Activated naive CD8-positive, alpha-beta T cell treated with anti-CD3 and anti-CD28 coated beads, Interleukin-2, amount 50 U/mL, for 16 hours (primary cell): ENCODE measurements at places on chromosomes 5 and 9.

DNA sequence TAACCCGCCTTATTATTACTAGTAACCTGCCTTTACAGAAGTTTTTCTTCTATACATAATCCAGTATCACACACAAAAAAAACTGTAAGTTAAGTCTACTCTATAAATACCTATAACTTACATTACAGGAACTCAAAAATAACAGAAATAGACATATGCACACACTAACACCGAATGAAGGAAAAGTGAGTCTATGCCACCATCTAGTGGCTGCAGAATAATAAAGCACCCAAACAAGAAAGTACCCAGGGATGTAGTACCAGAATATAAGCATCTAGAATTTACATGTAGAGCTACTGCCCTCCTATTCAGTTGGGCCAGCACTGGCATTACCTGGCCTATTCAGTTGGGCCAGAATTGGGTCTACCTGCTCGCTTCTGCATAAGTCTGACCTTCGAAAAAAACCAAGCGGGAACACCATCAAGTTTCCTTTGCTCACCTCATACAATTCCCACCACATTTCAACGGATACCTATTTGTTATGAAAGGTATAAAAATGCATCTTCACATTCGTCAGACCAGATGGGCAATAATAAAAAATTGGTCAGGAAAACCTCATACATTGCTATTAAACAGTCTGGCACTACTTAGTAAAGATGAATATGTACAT is 4.0 kb upstream of the NIPSNAP3A start:
- no peak for DNase-seq

DNA sequence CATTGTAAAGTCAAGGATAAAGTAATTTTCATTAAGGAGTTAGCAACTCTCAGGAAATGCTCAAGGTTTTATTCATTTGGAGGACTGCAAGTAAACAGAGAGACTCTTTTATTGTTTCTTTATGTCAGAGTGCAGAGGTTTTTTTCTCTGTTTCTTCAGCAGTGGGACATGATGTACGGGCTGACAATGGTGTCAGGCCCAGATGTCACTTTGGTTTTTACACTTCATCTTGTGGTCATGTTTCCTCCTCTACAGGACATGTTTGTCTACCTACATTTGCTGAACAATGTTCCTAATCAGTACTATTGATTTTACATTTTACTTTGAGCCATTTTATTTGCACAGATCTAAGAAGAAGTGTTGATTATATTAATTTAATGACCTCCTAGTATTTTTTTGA is 72.8 kb upstream of the PARP8 start:
- DNase-seq = no peak

GRCh38 chr5:157718519-157718918 is 12.7 kb upstream of the THG1L start:
- no peak for DNase-seq

DNA sequence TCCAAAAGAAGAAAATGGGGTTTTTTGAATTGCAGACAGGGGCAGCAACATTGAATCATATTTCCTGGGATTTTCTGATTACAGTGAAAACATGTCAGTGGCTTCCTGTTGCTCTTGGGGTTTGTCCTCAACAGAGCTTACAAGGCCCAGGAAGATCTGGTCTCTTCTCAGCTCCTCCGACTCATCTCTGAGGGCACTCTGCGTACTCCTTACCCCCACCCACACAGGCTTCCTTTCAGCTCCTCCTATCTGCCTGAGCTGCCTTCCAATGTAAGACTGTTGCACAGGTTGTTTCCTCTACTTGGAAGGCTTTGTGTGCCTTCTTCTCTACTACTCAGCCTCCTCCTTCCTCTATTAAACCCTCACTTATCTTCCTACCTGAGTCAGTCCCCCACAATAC is 245.1 kb upstream of the MEF2C start:
- no peak for DNase-seq

GRCh38 chr5:72505539-72506157 is 1.6 kb downstream of the ZNF366 start:
- no peak for DNase-seq

DNA sequence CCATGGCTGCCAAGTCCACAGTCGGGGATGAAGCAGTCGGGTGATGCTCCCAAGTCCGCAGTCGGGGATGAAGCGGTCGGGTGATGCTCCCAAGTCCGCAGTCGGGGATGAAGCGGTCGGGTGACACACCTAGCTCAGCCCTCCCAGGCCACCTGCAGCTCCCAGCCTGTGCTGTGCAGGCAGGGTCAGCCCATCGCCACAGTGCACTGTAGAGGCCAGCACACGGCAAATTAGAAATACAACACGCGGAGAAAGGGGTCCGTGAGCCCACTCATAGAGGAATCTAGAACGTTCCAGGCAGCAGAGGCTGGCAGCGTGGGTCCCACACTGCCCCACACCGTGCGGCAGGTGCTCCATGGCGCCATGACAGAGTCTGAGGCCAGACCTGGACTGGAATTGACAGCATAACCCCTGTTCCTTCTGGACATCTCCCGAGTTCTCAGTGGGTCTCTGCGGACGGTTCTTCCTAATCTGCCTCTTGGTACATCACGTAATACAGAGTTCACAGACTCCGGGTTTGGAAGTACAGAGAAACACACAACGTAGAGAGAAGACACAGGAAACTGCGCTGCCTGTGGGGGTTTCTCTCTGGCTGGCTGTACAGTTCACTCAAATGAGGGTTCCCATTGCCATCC is 7.7 kb upstream of the EXOC3 start:
- no peak for DNase-seq

DNA sequence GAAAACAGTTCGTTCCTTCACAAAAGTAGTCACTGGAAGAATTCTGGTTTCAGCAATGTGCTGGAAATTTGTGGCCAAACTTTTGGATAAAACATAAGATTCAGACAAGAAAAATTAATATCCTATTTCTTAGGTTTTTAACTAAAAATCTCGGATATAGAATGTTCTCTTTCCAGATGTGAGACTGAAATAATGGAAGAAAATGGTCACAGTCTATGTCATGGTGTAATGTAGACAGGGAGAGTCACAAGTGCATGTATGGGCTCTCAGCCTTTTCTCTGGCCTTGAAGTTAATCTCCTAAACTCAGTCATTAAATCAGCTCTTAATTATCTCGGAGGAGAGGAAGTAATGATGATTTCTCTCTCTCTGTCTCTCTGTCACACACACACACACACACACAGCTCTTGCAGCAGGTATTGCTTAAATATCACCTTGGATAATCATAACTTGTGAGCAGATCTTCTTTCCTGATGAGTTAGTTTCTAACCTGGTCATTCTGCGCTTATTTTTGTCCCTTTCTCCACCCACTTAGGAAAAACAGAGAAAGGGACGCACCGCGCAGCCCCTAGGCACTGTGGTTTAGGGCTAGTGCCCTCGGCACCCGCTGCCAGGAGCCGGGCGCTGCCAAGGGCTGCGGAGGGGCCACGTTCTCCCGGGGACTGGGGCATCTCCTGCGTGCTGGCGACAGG is 672 bp upstream of the ITGA2 start:
- no peak for DNase-seq

DNA sequence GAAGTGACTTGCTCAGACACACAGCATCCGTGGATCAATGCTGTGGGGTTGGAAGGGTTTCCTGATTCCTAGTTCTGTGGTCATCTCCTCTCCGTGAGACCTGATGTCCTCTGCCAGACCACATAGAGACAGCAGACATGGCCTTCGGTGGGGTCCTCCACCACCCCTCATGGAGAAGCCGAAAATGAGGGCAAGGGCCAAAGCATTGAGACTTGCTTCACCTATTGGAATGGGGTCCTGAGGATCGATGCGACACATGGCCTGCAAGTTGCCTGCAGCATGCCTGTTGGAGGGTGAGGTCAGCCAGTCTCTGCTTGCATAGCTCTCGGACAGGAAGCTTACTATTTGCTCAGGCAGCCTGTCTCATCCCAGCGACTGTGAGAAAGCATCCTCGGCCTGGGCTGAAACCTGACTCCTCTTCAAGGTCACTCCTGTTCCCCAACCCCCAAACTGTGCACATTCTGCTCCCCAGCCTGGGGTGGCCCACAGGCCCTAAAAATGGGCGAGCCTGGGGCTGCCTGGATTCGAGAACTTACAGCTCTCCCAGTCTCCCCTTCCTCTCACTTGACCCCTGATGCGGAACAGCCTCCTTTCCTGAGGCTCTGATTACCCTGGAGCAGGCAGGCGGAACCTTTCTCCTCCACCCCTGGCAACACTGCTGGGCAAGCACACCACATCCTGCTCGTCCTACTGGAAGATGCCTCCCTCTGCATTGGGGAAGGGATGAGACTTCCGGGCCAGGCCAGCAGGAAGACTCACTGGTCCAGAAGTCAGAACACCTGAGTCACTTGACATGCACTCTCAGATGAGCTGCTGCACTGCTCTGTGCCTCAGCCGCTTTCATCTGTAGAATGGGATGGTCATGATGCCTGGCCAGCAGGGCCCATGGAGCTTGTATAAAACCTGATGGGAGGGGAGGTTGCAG is 186.9 kb downstream of the RGS3 start:
- DNase-seq = no peak

- DNase-seq = no peak
These were observed 31.2 kb downstream of the KCNMB1 start for GRCh38 chr5:170357955-170358444.

DNA sequence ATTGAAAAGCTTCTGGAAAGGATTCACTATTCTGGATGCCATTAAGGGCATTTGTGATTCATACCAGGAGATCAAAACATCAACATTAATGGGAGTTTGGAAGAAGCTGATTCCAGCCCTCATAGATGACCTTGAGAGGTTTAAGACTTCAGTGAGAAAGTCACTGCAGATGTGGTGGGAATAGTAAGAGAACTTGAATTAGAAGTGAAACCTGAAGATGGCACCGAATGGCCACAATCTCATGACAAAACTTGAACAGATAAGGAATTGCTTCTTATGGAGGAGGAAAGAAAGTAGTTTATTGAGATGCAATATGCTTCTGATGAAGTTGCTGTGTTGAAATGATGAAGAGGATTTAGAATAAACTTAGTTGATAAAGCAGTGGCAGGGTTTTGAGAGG is 254.6 kb upstream of the SLC24A2 start:
- no peak for DNase-seq

- no peak for DNase-seq
These were observed 19.9 kb upstream of the LPAR1 start for GRCh38 chr9:111058166-111058565.

DNA sequence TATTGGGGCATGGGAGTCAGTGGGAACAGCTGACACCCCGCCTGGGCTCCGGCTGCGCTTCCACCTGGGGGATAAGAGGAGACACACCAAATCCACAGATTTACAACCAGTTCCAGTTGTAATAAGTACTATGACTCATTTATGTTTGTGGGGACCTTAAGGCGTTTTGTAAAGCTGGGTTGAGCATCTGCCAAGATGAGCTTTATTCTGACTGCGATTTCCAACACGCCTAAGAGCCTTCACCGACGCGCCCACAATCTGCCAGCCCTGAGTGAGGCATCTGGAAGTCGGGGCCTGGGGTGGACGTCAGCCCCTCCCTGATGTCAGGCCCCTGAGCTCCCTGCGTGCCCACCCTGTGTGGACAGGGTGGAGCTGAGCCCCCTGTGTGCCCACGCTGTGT is 14.3 kb upstream of the LHX3 start:
- no peak for DNase-seq

DNA sequence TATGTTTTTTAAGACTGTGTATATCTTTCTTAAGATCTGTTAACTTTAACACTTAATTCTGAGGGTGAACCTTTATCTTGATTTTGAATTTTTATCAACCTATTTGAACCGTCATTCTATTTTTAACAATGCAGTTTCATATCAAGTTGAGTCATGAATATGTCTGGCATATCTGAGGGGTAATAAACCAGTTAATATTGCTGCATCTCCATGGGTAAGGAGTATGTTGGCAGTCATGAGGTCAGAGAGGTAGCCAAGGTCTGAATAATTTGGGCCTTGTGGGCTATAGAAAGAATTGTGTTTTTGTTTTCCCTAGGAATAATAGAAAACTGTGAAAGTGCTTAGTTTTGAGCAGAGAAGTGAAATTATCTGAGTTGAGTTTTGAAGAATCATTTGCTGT is 419.0 kb downstream of the PLK2 start:
- DNase-seq = no peak

- DNase-seq = no peak
These were observed 76.2 kb downstream of the SH3TC2 start for GRCh38 chr5:148986636-148987035.

GRCh38 chr9:111815285-111816070 is 20.7 kb upstream of the SHOC1 start:
- DNase-seq = no peak

GRCh38 chr9:121357011-121357410 is 13.0 kb downstream of the STOM start:
- DNase-seq = no peak

DNA sequence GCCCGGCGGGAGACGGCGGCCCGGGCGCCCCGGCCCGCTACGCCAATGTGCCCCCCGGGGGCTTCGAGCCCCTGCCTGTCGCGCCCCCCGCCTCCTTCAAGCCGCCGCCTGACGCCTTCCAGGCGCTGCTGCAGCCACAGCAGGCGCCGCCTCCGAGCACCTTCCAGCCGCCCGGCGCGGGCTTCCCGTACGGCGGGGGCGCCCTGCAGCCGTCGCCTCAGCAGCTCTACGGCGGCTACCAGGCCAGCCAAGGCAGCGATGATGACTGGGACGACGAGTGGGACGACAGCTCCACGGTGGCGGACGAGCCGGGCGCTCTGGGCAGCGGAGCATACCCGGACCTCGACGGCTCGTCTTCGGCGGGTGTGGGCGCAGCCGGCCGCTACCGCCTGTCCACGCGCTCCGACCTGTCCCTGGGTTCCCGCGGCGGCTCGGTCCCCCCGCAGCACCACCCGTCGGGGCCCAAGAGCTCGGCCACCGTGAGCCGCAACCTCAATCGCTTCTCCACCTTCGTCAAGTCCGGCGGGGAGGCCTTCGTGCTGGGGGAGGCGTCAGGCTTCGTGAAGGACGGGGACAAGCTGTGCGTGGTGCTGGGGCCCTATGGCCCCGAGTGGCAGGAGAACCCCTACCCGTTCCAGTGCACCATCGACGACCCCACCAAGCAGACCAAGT is 723 bp downstream of the SNX18 start:
- DNase-seq = peak; percentile 17

- no peak for DNase-seq
These were observed 96.2 kb downstream of the ADRB2 start for GRCh38 chr5:148922606-148923005.

DNA sequence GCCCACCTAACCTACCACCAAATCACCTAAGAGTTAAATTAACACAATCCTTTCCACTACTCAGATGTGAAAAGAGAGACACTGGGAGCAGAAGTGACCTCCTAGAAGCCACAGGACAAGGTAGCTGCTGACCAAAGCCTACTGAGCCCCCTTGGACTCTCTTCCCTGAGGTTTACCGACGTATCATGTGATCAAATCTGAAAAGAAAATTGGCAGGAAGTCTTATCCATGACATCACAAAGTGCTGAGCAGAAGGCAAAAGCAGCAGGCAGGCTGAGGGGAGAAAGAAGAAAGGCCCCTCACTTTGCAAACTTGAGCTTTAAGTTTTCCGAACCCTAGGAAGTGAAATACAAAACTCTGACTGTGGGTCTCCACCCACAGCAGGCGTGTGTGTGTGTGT is 11.1 kb downstream of the PRELID2 start:
- DNase-seq = no peak
